Adipocyte (in vitro differentiated cells): ENCODE measurements at places on chromosomes 4 and X.
A peak's percentile ranks its signal among the peaks of the same experiment; 100 is the strongest.

DNA sequence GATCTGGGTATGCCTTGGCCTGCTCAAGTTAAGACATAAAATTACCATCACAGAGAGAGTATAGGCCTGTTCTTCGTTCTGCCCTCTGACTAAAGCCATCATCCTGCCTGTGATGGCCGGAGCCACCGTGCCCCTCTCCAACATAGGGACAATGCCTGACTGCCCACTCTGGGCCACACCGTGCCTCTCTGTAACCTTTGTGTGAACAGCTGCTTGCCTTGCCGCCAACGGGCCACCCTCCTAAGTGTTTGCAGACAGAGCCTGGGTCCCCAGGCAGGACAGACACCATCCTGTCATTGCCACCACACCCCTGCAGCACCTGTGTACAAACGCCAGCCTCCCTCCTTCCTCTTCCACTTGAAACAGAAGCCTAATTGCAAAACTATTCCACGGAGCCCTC, 298.7 kb upstream of the TENM3 start:
- DNase-seq, result no peak

DNA sequence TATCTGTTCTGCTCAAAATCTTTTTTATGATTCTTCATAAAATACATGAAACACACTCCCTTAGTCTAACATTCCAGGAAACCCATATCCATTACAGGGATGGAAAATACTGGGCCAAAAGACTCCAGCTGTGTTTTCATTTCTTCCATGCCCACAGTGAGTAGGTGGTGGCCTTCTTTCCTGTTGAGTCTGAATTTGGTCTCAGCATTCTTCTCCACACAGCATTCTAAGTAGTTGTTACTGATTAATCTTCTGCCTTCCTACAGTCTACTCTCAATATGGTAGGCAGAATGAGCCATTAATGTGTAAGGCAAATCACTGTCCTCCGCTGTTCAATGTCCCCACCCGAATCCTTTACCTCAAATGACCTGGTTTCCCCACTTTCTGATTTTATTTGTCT, 370.6 kb upstream of the RPS6KA3 start:
- peak; percentile 1 for DNase-seq

DNA sequence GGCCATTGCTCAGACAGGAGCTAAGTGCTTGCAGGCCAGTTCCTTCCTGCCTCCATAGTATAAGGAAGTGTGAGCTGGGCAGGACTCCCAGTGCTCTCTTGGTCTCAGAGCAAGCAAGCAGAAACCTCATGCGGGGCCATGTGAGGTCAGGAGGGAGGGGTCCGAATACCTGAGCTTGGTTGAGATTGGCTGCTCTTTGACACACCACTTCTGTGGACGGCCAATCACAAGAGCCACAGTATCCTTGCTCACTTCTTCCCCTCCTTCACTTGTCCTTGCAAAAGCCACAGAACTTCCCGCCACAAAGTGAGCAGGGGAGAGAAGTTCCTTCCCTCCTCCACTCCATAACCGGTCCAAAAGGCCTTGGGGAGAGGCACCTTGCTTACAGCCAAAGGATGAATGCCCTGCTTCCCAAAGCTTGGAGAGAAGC, 56.7 kb downstream of the PRPS1 start:
- no peak for DNase-seq

DNA sequence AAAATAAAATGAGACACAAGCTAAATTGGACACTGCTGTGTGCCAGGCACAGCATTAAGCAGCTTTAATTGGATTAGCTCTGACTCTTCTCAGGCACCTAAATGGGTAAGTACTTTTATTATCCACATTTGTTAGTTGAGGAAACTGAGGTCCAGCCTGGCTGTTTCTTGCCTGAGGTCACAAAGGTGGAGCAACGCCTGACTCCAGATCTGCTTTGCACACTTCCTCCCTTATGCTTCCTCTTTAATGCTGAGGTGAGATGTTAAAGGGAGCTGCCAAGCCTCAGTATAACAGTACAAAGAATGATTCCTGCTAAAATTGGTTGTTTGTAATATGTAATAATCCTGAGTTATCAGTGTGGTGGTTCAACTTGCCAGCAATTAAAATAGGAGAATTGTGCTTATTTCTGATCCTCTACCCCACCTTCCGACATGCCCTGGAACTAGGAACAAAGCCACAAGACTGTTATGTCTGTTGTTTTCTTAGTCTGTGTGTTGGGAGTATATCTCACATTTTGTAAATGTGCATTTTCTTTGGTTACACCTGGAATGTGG, 74.4 kb downstream of the AFF1 start:
- DNase-seq, result no peak

GRCh38 chr4:67288964-67289363, 256.3 kb downstream of the CENPC start:
- DNase-seq, result peak; percentile 50

- no peak for DNase-seq
Measured at GRCh38 chrX:50779694-50780093, 34.3 kb downstream of the SHROOM4 start.

- no peak for DNase-seq
Measured at GRCh38 chr4:151263455-151263854, 13.5 kb upstream of the PRSS48 start.

DNA sequence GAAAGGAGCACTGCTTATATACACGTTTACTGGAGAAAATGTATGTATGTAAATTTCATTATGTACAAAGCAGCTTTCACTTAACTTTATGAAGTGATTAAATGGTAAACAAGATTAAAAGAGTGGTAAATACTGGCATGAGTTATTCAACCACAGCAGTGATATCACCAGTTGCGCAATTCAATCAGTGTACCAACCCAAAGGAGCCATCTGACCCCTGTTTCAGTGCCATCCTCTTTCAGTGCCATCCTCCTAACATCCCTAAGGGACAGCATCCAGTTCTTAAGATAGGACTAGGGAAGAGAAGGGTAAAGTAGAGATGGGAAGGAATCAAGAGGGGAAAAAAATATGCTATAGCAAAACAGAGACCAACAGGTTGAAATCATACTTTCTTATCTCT, 16.2 kb downstream of the HPF1 start:
- DNase-seq, result peak; percentile 50

- DNase-seq, result peak; percentile 58
Measured at GRCh38 chrX:119482481-119483480, 14.5 kb downstream of the SLC25A5 start.

GRCh38 chr4:116925900-116926457, 159.4 kb downstream of the TRAM1L1 start:
- peak; percentile 28 for DNase-seq
